ENCODE measurements at places on chromosomes 11 and 22.
A peak's percentile ranks its signal among the peaks of the same experiment; 100 is the strongest.

GRCh38 chr11:109731451-109731850, 309.5 kb downstream of the C11orf87 start:
- no peak for DNase-seq

DNA sequence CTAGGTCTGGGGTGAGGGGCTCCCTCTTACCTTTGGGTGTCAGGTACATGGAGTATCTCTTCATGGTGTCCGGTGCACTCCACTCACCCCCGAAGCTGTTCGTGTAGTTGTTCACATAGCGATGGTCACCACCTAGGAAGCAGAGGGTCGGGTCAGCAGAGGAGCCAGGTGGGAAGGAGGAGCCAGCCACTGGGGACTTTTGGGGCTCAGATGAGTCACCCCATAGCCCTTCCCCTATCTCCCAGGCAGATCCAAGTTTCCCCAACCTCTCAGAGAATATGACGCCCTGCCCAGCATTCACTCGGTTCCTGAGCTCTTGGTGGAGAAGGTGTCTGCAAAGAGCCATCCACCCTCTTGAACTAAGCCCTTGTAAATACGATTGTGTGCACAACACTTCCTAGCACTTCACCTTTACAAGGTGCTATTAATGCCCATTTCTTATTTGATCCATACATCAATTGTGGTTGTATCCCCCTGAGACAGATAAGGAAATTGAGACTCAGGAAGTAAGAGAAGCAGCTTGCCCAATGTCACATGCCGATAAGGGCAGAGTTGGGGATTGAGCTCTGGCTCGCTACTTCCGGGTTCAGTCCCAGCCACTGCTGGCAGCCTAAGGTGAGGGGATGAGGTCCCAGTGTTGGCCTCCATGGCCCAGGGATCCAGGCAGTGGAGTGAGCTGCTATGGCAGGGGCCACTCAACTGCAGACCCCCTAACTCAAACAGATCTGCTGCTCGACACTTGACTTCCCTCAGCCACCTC, 14.8 kb downstream of the TRIM29 start:
- DNase-seq, result peak; percentile 5

- no peak for DNase-seq
Measured at GRCh38 chr11:15107730-15108515, 6.8 kb upstream of the INSC start.

DNA sequence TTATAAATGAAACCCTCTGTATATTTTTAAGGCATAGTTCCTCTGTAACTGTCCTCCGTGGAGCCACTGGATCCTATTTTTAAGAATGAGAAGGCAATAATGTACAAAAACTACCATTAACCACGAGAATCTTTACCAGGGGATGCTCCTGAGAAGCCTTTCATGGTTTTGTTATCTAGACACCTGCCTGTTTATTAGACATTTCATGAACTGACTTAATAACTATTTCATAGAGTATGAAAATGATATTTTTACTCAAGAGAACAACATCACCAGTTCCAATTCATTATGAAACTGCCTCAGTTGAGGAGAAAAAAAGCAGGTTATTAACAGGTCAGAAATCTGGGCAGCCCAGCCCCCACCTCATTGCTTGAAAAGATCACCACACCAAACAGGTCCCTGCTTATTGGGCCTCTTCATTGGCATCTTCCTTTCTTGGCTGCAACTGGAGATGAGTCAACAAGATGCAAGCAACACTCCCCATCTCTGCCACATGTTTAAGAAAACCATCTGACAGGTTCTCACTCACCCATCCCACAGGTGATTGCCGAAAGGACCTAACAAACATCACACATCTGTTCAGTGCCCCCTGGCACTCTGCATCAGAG, 27.8 kb downstream of the ETS1 start:
- no peak for DNase-seq

GRCh38 chr11:123509737-123510578, 79.9 kb downstream of the GRAMD1B start:
- DNase-seq, result no peak

DNA sequence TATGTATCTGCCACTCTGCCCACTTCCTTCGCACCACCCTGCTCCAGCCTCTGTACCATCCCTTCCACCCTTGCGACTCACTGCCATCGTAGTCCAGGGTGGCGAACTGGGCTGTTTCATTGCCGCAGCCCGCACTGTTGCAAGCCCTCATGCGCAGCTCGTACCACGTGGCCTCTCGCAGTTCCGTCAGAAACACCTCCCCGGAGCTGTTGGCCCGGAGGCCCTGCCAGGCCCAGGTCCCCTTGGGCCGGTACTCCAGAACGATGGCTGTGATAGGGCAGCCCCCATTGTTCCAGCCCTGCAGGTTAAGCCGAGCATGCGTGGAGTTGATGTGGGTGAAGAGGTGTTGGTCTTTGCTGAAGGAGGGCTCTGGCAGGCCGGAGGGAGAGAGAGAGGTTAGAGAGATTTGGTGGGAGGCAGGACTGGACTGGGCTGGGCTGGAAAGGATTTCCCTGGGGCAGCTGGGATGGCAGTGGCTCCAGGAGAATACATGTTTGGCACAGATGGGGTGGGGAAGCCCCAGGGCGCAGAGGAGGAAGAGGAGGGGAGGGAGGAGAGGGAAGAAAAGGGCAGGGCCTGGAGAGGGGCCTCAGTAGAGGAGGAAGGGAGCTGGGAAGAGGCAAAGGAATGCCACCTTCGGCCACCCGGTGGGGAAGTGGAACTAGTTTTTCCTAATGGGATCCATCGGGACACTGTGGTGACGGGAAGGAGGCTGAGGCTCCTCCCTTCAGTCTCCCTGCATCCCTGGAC, 109.6 kb downstream of the CEP164 start:
- DNase-seq, result no peak

- DNase-seq, result no peak
Measured at GRCh38 chr11:117087446-117087845, 10.8 kb downstream of the SIK3 start.

GRCh38 chr11:86678296-86678695, 5.9 kb upstream of the ME3 start:
- DNase-seq, result no peak

GRCh38 chr11:62646825-62647608, 604 bp upstream of the GANAB start:
- DNase-seq, result no peak

GRCh38 chr22:37501610-37502341, 15.6 kb upstream of the MFNG start:
- DNase-seq, result no peak

DNA sequence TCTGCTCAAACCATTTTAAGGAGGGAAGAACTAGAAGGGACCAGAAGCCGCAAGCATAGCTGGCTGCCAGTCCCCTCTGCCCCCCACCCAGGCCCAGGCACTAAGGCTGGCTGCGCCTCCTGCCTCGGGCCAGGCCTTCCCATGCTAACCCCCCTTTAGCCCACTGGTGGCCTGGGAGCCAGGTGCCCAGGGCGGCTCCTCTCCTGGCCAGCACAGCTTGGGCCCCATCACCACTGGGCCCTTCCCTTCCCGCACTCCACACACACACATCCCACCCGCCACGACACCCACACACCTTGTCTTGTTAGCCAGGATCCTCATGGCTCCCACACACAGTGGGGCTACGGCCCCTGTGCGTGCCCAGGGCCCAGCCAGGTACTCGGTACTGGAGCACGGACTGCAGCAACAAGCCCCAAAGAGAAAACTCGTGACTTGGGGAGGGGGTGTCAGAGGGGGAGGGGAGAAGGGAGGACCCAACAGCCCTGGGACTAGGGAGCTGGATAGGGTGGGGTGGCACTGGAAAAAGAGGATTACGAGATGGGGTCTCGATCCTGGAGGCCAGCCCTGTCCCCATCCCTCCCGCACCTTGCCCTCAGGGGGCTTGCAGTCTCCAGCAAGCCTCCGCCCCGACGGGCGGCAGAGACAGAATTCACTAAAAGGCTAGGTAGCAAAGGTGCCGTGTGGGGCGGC, 16.0 kb downstream of the BCL9L start:
- no peak for DNase-seq

DNA sequence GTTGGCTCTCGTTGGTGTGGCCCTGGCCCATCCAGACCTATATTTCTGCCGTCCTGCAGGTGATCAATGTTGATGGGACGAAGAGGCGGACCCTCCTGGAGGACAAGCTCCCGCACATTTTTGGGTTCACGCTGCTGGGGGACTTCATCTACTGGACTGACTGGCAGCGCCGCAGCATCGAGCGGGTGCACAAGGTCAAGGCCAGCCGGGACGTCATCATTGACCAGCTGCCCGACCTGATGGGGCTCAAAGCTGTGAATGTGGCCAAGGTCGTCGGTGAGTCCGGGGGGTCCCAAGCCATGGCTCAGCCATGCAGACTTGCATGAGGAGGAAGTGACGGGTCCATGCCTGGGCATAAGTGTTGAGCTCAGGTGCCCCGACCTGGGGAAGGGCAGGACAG, 57.1 kb upstream of the PPP6R3 start:
- DNase-seq, result no peak

GRCh38 chr11:69183613-69184012, 27.9 kb downstream of the SMIM38 start:
- DNase-seq, result no peak

- no peak for DNase-seq
Measured at GRCh38 chr11:69825941-69826340, 6.7 kb upstream of the FGF3 start.

DNA sequence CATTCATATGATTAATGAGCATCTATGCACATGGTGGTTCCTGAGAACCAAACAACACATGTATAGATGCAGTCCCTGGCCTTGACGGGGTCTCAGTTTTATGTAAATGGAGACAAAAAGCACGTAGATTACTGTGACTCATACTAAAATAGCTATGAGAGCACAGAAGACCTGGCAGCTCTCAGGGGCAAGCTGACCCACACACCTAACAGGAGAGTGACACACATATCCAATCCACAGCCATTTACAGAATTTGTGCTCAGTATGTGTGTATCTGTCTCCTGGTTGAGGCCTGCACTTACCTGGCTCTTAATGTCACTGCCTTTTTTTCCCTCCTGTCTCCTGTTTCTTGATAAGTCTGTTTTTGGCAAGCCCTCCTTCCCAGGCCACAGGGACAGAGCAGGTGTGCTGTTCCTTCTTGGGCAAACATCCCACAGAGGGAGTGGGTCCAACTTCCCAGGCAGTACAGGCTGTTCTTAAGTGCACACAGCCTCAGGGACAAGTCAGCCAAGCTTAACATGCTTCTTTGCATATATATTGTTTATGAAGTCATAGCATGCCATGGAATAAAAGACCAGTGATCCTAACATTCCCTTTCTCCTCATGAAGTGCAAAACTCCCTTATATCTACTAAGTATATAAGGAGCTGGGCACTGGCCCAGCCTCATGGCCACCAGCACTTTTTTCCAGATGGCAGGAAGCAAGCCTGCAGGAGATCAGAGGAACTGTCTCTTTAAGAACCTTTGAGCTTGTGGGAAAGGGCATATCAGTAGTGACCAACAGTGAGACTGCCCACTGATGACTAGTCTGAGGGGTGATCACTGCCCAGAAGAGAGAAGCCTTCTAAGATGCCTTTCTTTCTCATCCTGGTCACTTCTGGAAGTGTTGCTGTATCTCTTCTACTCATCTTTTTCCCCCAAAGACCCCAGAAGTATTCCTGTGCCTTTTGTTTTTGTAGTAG, 124.7 kb upstream of the CCDC90B start:
- no peak for DNase-seq

DNA sequence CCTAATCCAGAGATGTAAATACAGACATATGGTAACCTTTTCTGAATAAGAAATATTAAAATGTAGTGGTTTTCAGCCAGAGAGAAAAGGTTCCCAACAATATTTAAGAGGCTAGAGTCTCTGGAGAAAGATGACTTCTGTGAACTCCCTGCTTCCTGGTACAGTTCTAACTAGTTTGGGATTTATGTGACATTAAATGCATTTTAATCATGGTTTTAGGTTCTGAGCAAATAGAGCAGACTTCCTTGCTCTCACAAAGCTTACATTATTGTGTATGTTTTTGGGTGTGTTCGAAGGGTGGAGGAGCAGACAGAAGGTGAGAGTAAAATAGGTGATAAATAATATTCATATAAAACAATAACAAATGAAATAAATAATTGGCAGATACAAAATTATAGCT, 250.1 kb upstream of the LUZP2 start:
- no peak for DNase-seq

DNA sequence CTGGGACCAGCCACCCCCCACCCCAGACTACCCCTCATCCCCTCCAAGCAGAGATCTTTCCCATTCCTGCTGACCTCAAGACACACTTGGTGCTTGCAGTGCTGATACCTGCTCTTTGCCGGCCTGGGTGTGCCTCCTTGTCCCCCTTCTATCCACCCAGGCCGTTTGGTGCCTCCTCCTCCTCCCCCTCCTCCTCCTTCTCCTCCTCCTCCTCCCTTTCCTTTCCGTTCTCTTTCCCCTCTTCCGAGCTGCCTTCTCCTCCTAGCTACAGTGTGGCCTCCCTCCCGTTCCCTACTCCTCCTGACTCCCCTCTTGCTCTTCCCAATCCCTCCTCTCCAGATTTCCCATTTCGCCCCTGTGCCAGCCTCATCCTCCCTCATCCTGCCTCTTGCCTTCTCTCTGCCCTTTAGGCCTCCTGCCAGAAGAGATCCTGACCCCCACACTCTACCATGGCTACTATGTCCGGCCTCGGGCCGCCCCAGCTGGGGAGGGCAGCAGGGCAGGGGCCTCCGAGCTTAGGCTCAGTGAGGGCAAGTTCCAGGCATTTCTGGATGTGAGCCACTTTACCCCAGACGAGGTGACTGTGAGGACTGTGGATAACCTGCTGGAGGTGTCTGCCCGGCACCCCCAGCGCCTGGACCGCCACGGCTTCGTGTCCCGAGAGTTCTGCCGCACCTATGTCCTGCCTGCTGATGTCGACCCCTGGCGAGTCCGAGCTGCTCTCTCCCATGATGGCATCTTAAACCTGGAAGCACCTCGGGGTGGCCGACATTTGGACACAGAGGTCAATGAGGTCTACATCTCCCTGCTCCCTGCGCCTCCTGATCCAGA, 712 bp downstream of the HSPB2 start:
- no peak for DNase-seq

- no peak for DNase-seq
Measured at GRCh38 chr11:126917531-126918204, 82.9 kb downstream of the KIRREL3 start.

GRCh38 chr11:25566298-25567200, 765.4 kb upstream of the ANO3 start:
- no peak for DNase-seq

GRCh38 chr22:46090036-46090591, 60.2 kb upstream of the PPARA start:
- no peak for DNase-seq

GRCh38 chr11:128424851-128425285, 162.5 kb downstream of the ETS1 start:
- DNase-seq, result no peak

DNA sequence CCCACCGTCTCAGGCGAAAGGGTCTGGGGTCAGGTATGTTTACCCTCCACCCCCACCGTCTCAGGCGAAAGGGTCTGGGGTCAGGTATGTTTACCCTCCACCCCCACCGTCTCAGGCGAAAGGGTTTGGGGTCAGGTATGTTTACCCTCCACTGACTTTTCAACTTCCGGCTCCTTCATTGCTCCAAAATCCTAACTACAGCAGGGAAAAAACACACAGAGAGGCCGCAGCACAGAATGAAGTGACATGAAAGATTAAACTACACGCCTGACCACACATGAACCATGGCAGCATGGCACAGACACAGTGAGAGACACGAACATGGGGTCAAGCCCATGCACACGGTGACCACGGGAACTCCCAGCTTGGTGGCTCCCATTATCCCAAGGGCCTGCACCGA, 634.9 kb upstream of the B3GAT1 start:
- no peak for DNase-seq
